ENCODE measurements at places on chromosomes 3 and 15.

GRCh38 chr15:41937568-41937923 is 34.8 kb downstream of the EHD4 start:
- no peak for ATAC-seq

- ATAC-seq = peak; percentile 93
Measured at GRCh38 chr3:9779721-9780457, 10.1 kb upstream of the CAMK1 start.

DNA sequence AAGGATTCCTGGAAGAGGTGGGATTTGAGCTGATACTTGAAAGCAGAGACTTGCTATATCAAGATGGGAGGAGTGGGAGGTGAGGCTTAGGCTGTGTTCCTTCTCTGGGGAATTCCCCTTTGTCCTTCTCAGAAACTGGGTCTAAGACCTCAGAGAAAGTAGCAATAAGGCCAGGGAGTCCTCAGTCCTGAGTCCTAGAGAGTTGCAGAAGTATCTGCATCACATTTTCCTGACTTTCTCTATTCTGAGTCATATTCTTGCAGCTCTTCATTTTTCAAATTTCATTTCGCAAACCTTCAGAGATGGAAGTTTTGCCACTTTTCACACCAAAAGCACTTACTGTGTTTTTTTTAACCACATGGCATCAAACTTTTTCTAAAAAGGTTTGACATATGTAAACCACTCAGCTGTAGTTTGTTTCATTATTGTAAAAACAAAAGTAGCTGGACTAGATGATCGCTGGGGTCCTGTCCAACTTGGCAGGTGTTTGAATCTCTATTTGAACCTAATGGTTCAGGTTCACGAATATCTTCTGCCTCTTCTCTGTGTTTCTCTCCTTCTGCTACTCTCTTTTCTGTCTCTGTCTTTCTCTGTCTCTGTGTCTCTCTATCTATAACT is 21.3 kb downstream of the COLQ start:
- ATAC-seq = peak; percentile 68

DNA sequence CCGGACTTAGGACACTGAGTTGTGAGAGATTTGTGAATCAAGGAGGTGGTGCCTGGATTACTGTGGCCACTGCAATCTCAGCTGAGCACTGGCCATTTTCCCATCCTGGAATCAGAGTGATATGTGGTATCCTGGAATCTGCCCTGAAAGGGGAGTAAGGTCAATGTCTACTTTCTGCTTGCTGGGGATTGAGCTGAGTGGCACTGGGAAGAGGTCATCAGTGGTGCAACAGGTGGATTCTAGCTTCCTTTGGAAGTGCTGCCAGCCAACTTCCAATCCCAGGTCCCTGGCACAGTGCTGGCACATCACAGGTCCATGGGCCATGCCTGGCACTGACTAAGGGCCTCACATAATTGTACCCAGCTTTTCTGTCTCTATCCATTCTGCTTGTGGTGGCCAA is 20.6 kb upstream of the TSEN2 start:
- no peak for ATAC-seq

- no peak for ATAC-seq
Measured at GRCh38 chr3:24530471-24530870, 35.8 kb upstream of the THRB start.

DNA sequence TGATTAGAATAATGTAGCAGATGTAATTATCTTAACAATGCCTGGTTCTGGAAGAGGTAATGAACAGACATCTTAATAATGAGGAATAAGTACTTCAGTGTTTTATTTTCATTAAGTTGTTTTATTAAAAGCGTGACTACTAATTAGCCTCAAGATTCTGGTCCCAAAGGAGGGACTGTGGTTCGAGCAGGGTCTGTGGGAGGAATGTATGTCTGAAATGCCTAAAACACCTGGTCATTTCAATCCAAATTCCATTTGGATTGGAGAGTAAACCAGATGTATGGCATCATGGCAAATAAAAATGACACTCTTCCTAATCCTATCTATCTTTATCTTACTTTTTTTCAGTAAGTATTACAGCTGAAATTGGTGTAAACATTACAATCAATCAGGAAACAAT is 243.2 kb downstream of the PDZRN3 start:
- ATAC-seq = no peak

- no peak for ATAC-seq
Measured at GRCh38 chr15:86799226-86799625, 719.6 kb downstream of the AGBL1 start.

DNA sequence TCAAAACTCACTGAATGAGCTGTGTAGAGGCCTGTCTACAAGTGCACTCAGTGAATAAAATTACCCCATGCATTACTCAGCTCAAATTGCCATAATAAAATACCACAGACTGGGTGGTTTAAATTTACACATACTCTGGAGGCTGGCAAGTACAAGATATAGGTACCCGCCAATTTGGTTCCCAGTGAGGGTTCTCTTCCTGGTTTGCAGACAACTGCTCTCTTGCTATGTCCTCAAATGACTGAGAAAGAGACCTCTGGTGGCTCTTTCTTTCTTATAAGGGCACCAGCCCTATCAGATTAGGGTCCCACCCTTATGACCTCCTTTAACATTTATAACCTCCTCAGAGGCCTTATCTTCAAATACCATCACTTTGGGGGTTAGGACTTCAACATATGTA is 237.0 kb downstream of the CPNE4 start:
- no peak for ATAC-seq

DNA sequence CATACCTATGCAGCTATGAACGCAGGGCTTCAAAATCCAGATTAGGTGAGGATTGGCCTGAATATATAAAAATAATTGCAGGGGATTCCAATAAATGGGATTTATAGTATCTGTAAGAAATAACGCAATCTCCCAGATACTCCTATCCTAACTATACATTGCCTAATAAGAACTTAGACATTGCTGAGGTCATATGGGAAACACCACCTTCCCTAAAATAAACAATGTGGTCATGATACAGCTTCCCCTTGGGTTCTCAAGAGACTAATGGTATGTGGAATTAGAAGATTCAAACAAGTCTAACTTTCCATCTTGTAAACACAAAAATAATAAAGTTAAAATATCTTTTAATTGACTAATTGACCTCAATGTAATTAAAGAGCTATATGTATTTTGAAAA is 28.2 kb downstream of the UBE3A start:
- ATAC-seq = no peak

DNA sequence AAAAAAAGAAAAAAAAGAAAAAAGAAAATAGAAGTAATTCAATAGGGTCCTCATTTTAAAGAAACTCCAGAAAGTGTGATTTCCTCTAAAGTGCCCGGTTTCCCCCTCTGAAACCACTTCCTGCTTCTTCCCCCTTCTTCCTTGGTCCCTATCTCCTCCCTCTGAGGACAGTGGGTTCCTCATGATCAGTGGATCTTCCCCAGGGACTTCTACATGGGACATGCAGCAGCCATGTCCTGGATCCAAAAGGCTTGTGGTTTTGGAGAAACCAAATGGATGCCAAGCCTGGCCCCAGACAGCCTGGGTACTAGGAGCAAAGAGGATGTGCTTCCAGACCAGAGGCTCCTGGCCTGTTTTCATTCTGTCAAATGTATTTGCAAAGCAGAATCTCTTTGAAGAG is 26.6 kb upstream of the SMAD6 start:
- no peak for ATAC-seq

GRCh38 chr3:15683253-15683652 is 81.7 kb downstream of the BTD start:
- ATAC-seq = no peak

DNA sequence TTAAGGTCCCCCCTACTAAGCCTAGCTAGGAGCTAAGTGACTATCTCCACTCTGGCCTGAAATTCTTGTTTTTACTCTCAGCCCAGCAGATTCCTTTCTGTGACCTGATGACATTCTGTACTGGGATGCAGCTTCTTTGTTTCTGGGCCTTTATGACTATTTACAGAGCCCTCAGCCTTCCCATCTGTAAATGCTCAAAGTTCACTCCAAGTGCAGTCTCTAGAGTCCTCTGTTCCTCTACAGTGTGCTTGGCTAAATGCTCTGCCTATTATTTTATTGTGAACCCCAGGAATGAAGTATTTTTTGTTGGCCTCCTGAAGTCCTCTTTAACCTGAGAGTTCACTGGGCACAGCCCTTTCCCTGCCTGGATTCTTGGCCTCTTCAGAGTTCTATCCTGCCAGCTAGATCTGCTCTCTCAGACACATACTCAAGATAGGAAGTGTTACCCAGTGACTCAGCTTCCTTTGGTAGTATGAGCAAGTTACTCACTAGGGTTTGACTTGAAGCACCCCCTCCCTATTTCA is 278.1 kb upstream of the P2RY1 start:
- ATAC-seq = peak; percentile 34

All from stimulated activated memory B cell treated with anti-CD40 and anti-IgM and Interleukin-4, amounts not matched to agents 10 μg/mL and 1 μg/mL and 100 μg/mL, for 72 hours (primary cell).